Lung microvascular endothelial cell (primary cell): ENCODE measurements at places on chromosomes 6 and 20. TPM values are rescaled to one million over a fixed set of nuclear protein-coding genes. Genes with fewer than 3 reads are reported as not detected.

DNA sequence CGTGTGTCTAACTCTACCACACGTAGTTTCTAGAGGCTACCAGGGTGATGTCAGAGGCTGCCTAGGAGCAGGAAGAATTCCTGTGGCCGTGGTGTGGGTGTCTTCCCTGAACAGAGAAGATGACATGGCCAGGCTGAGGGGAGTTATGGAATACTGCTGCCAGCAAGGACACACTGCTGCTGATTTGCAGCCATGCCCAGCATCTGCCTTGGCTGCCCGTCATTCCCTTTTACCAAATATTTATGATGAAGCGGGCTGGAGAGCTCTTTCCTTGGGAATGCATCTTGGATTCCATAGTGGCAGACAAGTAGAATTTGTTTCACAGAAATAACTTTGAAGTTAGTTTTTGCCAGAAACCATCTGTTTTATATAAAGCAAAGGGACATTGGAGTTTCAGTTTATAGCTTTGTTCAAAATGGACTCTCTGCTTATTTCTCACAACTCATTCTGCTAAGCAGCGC, 80.8 kb upstream of the VSTM2L start:
- no peak for DNase-seq

GRCh38 chr6:129583866-129584265, 126.1 kb downstream of the ARHGAP18 start:
- DNase-seq, result no peak

- no peak for DNase-seq
These were observed 49.1 kb downstream of the DAAM2 start for GRCh38 chr6:39841291-39841690.

- DNase-seq, result no peak
These were observed at the start of gene TSHZ2 for GRCh38 chr20:52972190-52972937. TSS of gene TSHZ2 (plus strand) at chr20:52972358. CDS start at chr20:52973294, 936 bp downstream.

DNA sequence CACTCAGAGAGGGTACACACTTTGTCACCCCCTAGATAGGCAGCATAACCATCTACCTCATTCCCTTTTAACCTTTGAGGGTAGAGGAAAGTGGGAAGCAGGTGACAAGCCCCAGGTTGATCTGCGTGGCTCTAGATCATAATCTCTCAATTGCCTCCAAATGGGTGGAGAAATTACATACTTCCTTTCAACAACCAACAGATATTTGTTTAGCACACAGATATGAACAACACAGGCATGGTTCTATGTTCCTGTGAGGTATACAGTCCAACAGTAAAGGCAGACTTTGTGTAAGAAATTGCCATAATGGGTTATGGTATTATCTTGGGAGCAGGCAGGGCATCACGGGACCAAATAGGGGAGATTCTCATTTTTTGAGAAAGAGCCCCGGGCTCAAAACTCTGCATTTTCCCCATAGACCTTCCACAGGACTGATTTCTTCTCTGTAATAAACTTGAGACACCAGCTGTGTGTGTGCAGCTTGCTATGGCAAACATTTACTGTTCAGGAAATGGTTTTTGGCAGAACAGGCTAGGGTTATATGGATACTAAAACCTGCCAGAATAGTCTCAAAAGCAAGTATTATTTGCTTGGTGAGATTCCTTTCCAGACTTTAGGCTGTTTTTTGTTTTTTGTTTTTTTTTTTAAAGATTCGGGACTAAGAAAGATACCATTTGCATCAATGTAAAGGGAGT, 126.2 kb downstream of the CD164 start:
- no peak for DNase-seq

Gene NKAPL
- 0.20 and 0.22 TPM in 2 replicates for total RNA-seq

Gene BPIFB2
- total RNA-seq, result not detected in 2 replicates

Gene VIP
- total RNA-seq, result 0.65 and 0.99 TPM in 2 replicates

GRCh38 chr6:82270881-82271635, 23.5 kb upstream of the IBTK start:
- peak; percentile 34 for DNase-seq

Gene SMPDL3A
- 2.4 and 5.4 TPM in 2 replicates for total RNA-seq

DNA sequence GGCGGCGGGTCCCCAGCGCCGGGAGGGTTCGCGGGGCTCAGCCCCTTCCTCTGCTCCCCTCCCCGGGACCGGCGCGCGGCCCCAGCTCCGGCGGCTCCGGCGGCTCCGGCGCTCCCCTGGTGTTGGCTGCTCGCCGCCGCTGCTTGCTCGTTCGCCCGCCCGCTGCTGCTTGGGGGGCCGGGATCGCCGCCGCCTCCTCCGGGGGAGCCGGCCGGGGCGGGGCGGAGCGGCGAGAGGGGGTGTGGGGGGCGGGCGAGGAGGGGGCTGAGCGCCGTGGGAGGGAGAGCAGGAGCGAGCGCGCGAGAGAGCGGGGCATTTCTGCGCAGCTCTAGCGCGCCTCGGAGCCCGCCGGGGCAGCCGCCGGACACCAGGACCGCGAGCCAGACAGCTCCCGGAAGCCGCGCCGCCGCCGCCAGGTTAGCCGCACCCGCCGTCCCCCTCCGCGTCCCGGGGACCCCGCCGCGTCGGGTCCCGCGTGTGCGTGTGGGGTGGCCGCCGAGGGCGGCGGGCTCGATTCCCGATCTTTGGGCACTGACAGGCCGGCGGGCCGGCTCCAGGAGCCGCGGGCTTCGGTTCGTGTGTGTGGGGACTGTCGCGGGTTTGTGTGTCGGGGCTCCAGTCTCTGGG, 62.0 kb upstream of the EPB41L1 start:
- peak; percentile 44 for DNase-seq

Gene VSX1
- not detected in 2 replicates for total RNA-seq

- DNase-seq, result no peak
These were observed 99.7 kb downstream of the ATP9A start for GRCh38 chr20:51668515-51668914.

Gene DLK2
- 0.22 and 1.2 TPM in 2 replicates for total RNA-seq

- DNase-seq, result no peak
These were observed 6.5 kb downstream of the RPS6KA2 start for GRCh38 chr6:166620478-166621113.
